ENCODE measurements at places on chromosomes 7 and 10. TPM values are rescaled to one million over a fixed set of nuclear protein-coding genes. Genes with fewer than 3 reads are reported as not detected.

Gene PGAM2
- total RNA-seq = not detected

Gene FBXL15
- total RNA-seq = 7.2 TPM

Gene FFAR4
- total RNA-seq = not detected

Gene ABCB4
- 4.7 TPM for total RNA-seq

Gene SHOC2
- 34.4 TPM for total RNA-seq

Gene EIF4EBP2
- total RNA-seq = 20.6 TPM

Gene PRPS1L1
- total RNA-seq = not detected

Gene ANKRD30A
- not detected for total RNA-seq

Gene ENO4
- total RNA-seq = 0.15 TPM

Gene C10orf62
- total RNA-seq = 0.73 TPM

Gene CALHM3
- total RNA-seq = not detected

Gene ZNF316
- 20.4 TPM for total RNA-seq

Gene ATP6V0A4
- total RNA-seq = 7.7 TPM

Gene HMX2
- total RNA-seq = not detected

Gene SRRM3
- 3.6 TPM for total RNA-seq

Gene HKDC1
- total RNA-seq = 10.5 TPM

Gene NKX2-3
- not detected for total RNA-seq

Gene ZNF488
- total RNA-seq = under 0.01 TPM

Gene KCND2
- under 0.01 TPM for total RNA-seq

Gene EGR2
- total RNA-seq = under 0.01 TPM

Gene AP5Z1
- 34.3 TPM for total RNA-seq

Gene PCBD1
- 22.7 TPM for total RNA-seq

Gene FRAT1
- 4.0 TPM for total RNA-seq

Gene ST8SIA6
- total RNA-seq = 28.0 TPM

Gene XRCC2
- total RNA-seq = 6.7 TPM

Gene EPO
- not detected for total RNA-seq

Gene NPSR1
- total RNA-seq = not detected

Gene UTF1
- not detected for total RNA-seq

Gene CEP55
- total RNA-seq = 61.9 TPM

Gene DNAJC12
- total RNA-seq = 2.2 TPM

Gene NPTX2
- total RNA-seq = 6.5 TPM

Gene C10orf143
- 0.33 TPM for total RNA-seq

Gene CYP2C19
- not detected for total RNA-seq

Gene FGFBP3
- total RNA-seq = 0.34 TPM

Gene IFIT1
- total RNA-seq = 526 TPM

Gene MYH16
- not detected for total RNA-seq

Gene ZNF117
- total RNA-seq = 1.00 TPM

Gene ERVW-1
- total RNA-seq = not detected

Gene NKX6-2
- total RNA-seq = not detected

Gene ZNF804B
- total RNA-seq = not detected

Gene ASZ1
- total RNA-seq = not detected

Gene AKR1C4
- not detected for total RNA-seq

Gene NEUROD6
- not detected for total RNA-seq

Gene GATAD1
- total RNA-seq = 23.9 TPM

Data from melanocyte of skin (primary cell).